ENCODE measurements at places on chromosomes 2 and 18. TPM values are rescaled to one million over a fixed set of nuclear protein-coding genes. Genes with fewer than 3 reads are reported as not detected.

GRCh38 chr2:53770264-53770663 lies 2.7 kb downstream of the CHAC2 start:
- H3K4me1 ChIP-seq = peaks cover 12% of the 10 kb centered on the region
- DNase-seq = no peak
- peaks cover 4% of the 10 kb centered on the region for H3K36me3 ChIP-seq
- H3K4me3 ChIP-seq = no peak overlapping the region
- H3K27ac ChIP-seq = no peak overlapping the region

DNA sequence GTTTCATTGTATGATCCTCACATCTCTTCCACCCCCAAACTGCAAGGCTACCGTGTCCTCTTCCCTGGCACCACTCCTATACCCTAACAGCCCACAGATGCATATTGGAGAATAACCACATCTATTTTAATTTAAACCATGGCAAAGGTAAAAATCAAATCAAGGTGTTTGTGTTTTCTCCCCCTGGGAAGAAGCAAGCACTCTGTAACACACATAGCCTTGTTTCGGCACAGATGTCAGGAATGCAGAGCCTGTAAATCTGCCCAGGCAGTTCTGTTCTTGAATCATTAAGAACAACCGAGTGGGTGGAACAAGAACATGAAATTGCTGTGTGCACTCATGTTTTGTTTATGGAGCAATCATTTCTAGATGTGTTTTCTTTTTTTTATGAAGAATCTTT lies 6.8 kb upstream of the COX7A2L start:
- H3K27me3 ChIP-seq = no peaks in the 10 kb centered on the region
- H3K27ac ChIP-seq = 0 out of 2 replicates have a peak overlapping the region, but pooled peaks have one; percentile 19
- H3K4me3 ChIP-seq = no peak overlapping the region
- H3K4me1 ChIP-seq = peaks cover 4% of the 10 kb centered on the region
- no peaks in the 10 kb centered on the region for H3K36me3 ChIP-seq

GRCh38 chr2:133486771-133487191 lies 81.5 kb downstream of the NCKAP5 start:
- DNase-seq = no peak
- H3K4me1 ChIP-seq = no peaks in the 10 kb centered on the region
- H3K36me3 ChIP-seq = no peaks in the 10 kb centered on the region
- H3K27me3 ChIP-seq = no peaks in the 10 kb centered on the region
- no peak overlapping the region for H3K4me3 ChIP-seq

DNA sequence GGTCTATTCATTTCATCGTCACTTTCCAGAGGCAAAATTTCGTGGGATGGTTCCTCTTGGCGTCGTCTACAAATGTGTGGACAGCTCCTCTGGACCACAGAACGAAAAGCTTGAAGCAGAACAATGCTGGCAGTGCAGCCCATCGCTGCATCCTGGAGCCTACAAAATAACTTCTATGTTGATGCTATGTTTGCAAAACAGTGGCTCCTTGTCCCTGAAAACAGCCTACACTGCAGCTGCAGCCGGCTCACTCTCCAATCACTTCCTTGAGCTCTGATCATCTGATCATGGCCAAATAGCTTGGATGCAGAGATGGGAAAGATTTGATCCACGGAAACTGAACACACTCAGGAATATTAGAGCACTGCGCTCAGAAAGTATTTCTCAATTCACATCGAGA lies 60.0 kb downstream of the DOCK10 start:
- no peaks in the 10 kb centered on the region for H3K36me3 ChIP-seq
- H3K4me3 ChIP-seq = no peak overlapping the region
- no peak for DNase-seq

DNA sequence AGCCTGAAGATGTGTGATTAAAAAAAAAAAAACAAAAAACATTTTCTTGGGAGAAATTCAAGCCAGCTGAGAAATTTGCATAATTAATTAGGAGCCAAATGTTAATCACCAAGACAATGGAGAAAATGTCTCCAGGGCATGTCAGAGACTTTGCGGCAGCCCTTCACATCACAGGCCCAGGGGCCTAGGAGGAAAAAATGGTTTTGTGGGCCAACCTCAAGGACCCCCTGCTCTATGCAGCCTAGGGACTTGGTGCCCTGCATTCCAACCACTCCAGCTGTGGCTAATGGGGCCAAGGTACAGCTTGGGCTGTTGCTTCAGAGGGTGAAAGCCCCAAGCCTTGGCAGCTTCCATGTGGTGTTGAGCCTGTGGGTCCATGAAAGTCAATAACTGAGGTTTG lies 241.9 kb upstream of the THUMPD2 start:
- no peaks in the 10 kb centered on the region for H3K4me1 ChIP-seq
- H3K4me3 ChIP-seq = no peak overlapping the region
- no peak for DNase-seq
- peaks cover 13% of the 10 kb centered on the region for H3K36me3 ChIP-seq

Gene SCN3A
- total RNA-seq = not detected

Gene DYSF
- 21.3 TPM for total RNA-seq

Gene CFAP65
- total RNA-seq = 0.23 TPM

Gene KLHL30
- total RNA-seq = 0.07 TPM

Data from GM23338 (cell line).